ENCODE measurements at places on chromosomes 16 and 17. TPM values are rescaled to one million over a fixed set of nuclear protein-coding genes. Genes with fewer than 3 reads are reported as not detected.

The CACNG1 gene
- total RNA-seq = not detected

The ALOX12B gene
- not detected for total RNA-seq

The OR4D1 gene
- total RNA-seq = not detected

The TAF15 gene
- total RNA-seq = 115 TPM

The ARHGAP44 gene
- 0.68 TPM for total RNA-seq

The MMP2 gene
- 20.5 TPM for total RNA-seq

The C1QTNF8 gene
- total RNA-seq = not detected

DNA sequence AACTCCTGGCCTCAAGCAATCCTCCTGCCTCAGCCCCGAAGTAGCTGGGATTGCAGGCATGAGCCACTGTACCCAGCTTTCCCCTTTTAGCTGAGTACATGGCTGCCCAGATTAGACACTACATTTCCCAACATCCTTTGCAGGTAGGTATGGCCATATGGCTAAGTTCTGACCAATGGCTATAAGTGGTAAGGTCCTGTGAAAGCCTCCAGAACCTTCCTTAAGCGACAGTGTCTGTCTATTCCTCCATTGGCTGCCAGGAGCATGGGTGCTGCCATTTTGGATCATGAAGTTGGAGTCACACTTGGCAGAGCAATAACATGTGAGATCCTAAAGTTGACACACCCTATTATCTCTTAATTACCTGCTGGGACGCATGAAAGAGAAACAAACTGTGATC lies 24.4 kb upstream of the CRHR1 start:
- DNase-seq = peak; percentile 3

DNA sequence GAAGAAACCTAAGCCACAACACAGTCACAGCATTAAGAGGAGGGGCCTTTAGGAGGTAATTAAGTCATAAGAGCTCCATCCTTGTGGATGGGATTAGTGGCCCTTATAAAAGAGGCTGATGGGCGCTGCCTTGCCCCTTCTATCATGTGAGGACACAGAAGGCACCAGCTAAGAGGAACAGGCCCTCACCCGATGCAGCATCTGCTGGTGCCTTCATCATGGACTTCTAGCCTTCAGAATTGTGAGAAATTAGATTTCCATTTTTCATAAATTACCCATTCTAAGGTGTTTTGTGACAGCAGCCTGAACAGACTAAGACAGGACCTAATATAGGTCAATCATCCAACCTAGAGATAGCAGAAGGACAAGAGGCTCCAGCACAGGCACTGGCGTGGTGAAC lies 120.8 kb downstream of the CDYL2 start:
- no peak for DNase-seq

- DNase-seq = peak; percentile 92
Observed at GRCh38 chr17:64025732-64026294, 5.4 kb upstream of the ICAM2 start.

DNA sequence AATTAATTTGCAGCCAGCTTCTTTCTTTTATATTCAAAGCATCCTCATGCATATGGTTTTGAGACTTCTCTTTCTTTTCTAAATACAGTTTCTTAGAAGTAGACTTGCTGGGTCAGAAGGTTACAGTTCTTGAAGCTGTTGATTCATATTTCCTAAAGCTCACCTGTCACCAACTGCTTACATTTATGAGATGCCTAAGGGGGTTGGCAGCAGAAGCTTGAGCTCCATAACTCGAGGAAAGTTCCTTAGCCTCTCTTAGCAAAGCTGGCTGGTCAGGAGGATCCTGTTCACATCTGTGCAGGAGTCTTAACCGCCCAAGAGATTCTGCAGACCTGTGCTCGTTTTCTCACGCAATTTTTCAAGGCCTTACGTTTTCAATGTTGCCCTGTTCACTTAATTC lies 218.8 kb downstream of the SNX29 start:
- DNase-seq = no peak

DNA sequence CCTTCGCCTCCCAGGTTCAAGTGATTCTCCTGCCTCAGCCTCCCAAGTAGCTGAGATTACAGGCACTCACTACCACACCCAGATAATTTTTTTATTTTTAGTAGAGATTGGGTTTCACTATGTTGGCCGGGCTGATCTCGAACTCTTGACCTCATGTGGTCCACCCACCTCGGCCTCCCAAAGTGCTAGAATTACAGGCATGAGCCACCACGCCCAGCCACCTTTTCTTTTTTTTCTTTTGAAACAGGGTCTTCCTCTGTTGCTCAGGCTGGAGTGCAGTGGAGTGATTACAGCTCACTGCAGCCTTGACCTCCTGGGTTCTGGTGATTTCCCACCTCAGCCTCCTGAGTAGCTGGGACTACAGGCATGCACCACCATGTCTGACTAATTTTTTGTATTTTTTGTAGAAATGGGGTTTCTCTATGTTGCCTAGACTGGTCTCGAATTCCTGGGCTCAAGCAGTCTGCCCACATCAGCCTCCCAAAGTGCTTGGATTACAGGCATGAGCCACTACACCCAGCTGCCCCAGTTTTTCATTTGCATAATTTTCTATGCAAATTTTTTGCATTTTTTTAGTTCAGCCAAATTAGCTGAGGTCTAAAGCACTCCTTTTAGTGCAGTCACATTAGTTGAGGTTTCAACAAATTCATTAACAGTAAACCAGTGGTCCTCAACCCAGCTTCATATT lies 11.3 kb downstream of the WWP2 start:
- no peak for DNase-seq

DNA sequence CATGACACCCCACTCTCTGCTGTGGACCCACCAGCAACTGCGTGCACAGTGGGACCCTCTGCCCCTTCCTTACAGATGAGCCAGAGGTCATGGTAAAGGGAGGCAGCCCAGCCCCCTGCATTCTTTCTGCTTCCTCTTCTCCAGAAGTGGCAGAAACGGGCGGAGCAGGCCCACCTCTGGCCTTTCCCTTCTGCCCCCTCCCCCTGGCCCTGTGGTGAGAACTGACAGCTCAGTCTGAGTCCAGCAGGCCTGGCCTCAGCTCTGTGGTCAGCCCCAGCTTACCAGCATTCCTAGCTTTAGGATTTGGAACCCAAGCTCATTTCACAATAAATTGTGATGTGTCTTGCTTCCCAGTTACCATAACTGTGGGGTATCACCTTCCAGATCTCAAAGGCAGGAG lies 4.8 kb upstream of the ANKRD11 start:
- DNase-seq = no peak

DNA sequence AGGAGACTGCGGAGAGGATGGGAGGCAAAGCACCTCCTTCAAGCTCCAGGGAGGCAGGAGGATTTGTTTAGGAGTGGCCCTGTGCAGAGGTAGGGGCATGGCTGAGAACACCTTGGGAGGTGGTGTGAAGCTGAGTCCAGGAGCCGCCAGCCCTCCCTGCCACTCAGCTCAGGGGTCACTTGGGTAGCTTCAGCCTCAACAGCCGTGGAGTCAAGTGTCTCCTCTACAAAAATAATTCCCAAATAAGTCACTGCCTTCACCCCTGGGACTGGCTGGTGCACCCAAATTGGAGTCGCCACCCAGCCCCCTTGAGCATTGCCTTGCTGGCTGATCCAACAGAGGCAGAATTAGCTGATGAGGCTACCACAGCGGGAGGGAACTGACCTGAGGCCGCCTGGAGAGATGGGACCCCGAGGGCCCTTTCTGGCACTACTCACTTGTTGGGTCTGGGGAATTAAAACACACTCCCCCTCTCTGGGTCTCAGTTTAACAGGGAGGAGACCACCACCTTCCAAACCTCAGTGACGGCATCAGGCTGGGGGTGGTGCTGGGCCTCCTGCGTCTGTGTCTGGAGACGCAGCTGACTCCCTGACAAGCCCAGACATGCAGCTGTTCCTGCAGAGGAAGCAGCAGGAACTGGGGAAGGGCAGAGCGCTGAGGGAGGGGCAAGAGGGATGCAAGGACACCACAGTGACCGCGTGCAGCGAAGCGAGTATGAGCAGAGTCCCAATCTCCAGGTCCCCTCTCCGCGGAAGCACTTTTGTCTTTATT lies 87.9 kb upstream of the TOB1 start:
- DNase-seq = peak; percentile 68

Data from dermis blood vessel endothelial cell (primary cell).